ENCODE measurements at places on chromosomes 5 and 9.

GRCh38 chr5:89596821-89597220 is 713.8 kb upstream of the MEF2C start:
- DNase-seq = no peak

GRCh38 chr9:99368341-99369326 is 146.6 kb downstream of the SEC61B start:
- no peak for DNase-seq

DNA sequence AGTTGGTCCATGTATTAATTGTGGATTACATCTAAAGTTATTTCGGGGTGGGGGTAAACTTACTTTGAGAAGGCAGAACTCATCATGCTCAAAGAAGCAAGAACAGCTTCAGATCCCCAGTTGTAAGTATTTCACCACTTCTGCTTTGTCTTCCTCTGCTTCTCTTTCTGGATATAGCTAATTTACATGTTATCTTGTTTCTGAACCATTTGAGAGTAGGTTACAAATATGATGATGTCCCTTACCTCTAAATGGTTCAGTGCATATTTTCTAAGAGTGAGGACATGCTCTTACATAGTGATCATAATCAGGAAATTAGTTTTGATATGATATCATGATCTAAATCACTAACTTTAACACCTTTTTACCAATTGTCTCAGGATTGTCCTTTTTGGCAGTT is 11.9 kb downstream of the TRIO start:
- no peak for DNase-seq

- DNase-seq = no peak
Measured at GRCh38 chr9:5085993-5086392, 99.4 kb downstream of the INSL6 start.

DNA sequence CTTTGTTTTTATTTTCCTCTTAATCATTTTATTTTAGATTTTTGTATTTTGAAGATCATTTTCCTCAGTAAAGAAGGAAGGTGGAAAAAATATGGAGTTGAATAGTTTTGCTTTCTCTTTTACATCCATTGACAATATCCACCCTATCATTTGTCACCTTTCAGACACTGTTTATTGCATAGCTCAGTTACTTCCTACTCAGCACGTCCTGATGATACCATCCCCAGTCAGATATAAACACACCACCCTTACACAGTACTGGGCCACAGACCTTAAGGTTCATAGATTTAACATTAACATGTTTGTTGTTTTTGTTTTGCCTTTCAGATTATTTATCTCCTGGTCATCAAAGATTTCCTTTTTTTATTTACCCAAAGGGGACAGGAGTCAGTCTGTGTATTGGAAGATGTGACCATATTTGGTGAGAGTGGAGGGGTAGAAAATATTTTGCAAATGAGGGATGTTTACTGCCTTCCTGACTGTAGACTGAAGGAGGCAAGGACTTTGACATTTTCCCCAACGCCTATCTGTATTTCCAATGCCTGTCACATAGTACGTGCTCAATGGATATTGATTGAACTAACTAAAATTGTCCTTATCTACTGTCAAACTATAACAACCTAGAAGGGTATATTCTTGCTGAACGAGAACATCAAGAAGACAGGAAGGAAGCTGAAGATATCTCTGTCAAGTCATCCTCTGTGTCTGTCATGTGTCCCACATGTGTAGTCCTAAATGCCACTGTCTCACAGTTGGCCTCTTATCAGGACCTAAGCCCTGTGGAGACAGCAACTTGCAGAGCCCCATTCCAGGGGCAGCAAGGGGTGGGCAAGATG is 15.6 kb downstream of the STX17 start:
- DNase-seq = no peak

DNA sequence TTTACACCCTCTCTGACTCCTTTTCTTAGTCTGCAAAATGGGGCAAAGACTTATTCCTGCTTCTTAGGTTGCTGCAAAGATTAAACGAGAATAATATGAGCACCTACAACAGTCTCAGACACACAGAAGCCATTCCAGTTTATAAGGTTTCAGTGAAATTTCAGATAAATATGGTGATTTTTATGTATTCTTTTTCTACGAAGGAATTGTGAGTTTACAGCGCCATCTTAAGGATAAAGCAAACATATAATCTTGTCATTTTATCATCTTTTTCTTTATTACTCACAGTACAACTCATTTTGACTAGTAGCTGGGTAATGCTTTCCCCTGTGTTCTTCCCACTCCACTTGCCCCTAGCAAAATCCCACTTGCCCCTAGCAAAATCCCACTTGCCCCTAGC is 29.2 kb upstream of the SMC5 start:
- DNase-seq = no peak

DNA sequence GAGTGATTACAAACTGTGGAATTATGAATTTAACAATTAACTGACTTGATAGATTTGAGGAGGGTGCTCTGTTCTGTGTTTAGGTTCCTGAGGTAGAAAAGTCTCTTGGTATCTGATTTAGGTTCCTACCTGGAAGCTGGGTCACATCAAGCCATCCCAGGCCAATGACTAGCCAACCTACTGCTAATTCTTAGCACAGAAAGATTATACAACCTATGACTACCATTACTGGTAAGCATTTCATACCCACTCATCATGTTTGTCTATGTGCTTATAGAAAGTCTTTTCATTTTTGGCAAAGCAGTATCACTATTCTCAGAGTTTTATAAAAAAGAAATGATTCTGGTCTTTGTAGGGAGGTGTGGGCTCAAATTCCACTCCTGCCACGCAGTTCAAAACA is 49.7 kb downstream of the GNAQ start:
- no peak for DNase-seq

DNA sequence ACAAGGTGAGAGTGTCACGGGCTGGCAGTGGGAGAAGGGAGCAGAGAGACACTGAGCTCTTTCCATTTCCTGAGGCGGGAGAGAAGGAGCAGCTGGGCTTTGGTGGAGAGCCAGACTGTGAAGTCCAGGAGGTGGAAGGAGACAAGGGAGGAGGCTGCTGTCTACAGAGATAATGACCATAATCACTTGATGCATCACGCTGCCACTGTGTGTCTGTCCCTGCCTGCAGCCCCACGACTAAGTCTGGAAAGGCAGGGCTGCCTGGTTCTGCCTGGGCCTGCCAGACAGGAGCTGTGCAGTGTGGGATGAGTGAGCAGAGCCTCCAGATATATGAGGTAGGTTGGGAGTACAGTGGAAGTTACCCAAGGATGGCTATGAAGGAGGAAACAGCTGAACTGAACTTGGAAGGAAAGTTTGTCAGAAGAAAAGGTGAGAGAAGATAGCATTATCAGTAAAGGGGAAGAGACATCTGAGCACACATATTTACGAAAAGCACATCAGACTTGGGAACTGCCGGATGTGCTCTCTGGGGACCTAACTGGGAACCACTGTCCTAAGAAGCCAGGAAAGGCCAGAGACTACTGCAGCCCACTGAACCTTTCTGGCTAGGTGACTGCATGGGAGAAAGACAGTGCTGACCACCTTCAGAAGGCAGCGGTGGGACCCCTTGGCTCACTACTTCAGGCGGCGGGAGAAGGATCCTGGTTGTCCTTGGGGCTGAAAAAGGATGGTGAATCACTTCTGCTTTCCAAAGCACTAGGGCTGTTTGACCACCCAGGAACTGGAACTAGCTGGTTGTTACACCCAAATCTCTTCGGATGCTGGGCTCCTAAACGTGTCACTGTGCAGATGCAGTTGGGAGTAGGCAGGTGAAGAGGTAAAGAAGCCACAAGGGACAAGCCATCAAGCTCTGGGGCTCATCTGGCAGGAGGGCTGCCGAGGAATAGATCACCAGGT is 12.8 kb upstream of the DDX41 start:
- no peak for DNase-seq

DNA sequence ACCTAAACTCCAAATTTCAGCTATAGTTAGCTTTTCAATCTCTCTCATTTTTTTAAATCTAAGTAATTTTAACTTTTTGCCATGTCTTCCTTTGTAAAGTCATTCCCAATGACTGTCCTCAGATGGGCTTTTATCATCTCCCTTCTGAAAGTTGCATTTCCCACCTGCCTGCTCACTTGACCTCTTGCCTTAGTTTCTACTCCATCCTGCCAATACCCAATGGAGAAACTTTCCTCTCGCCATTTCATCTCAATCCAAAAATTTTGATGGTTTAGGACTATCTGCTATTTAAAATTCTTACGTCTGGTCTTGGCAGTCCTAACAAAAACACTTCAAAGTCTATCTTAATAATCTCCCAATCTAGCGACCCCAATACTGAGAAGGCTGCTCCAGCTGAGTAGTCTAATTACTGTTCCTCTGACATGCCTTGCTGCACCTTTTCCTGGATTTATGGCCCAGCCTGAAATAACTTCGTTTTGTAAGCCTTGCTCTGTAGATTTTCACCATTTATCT is 231.3 kb downstream of the PRR16 start:
- no peak for DNase-seq

- no peak for DNase-seq
Measured at GRCh38 chr5:52977264-52977897, 11.8 kb upstream of the ITGA2 start.

GRCh38 chr5:90017239-90017638 is 392.3 kb downstream of the CETN3 start:
- no peak for DNase-seq

DNA sequence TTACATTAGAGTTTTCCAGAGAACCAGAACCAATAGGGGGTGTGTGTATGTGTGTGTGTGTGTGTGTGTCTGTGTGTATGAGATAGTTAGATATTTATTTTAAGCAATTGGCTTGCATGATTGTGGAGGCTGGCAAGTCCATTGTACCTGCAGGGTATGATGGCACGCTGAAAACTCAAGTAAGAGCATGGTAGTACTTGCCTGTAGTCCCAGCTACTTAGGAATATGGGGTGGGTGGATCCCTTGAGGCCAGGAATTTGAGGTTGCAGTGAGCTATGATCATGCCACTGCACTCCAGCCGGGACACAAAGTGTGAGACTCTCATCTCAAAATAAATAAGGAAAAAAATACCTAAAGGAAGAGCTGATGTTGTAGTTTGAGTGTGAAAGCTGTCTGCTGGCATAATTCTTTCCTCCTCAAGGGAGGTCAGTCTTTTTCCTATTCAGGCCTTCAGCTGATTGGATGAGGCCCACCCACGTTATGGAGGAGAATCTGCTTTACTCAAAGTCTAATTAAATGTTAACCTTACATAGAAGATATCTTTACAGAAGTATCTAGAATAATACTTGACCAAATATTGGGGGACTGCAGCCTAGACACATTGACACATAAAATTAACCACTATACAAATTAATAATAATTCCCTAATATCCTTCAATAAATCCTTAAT is 107.6 kb downstream of the FGF1 start:
- no peak for DNase-seq

DNA sequence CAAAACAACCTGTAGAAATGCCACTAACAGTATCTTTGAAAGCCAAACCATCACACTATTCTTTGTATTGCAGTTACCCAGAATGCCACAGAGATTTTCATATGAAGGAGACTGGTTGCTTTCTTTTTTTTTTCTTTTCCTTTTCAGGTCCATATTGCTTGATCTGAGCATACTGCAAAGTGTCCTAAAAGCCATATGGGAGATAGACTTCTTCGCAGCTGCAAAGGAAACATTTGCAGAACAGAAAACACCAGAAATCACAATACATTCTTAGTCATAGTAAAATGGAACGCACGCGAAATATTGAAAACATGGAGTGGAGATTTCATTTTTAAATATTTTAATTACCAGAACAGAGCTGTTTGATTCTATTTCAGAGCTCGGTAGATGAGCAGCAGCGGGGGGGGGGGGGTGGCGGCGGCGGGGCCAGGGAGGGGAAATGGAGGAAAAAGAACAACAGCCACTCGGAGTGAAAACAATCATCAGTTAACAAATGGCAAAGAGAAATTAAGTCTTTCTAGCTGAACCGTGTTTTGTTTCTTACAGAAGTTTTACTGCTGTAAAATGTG is 284.1 kb downstream of the NFIB start:
- no peak for DNase-seq

- no peak for DNase-seq
Measured at GRCh38 chr9:34492051-34492450, 30.7 kb downstream of the ENHO start.

GRCh38 chr5:5979377-5979760 is 399.0 kb downstream of the MED10 start:
- no peak for DNase-seq

DNA sequence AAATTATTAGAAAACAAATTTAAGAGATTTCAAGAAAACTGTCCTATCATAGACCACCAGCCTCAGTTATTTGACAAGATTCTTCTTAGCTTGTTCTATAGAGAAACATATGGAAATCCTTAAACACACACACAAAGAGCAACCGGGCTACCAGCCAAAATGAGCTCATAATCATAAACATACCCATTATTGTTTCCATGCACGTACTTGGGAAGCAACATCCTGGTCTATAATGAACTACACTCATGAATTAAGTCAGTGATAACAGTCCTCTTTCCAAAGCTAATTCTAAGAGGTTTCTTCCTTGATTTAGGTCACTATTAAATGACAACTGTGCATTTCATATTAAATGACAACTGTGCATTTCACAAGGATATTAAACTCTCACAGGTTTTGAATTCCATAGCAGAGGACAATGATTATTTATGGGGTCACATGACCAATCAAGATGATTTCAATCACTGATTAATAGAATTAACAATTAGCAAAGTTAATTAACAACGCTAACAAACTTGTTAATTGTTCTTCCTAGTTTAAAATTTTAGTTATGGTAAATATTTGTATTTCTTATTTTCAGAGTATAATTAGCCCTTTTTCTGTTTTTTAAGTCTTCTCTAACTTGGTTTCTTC is 77.0 kb downstream of the OXCT1 start:
- no peak for DNase-seq

GRCh38 chr9:76572151-76572550 is 113.2 kb downstream of the GCNT1 start:
- no peak for DNase-seq

DNA sequence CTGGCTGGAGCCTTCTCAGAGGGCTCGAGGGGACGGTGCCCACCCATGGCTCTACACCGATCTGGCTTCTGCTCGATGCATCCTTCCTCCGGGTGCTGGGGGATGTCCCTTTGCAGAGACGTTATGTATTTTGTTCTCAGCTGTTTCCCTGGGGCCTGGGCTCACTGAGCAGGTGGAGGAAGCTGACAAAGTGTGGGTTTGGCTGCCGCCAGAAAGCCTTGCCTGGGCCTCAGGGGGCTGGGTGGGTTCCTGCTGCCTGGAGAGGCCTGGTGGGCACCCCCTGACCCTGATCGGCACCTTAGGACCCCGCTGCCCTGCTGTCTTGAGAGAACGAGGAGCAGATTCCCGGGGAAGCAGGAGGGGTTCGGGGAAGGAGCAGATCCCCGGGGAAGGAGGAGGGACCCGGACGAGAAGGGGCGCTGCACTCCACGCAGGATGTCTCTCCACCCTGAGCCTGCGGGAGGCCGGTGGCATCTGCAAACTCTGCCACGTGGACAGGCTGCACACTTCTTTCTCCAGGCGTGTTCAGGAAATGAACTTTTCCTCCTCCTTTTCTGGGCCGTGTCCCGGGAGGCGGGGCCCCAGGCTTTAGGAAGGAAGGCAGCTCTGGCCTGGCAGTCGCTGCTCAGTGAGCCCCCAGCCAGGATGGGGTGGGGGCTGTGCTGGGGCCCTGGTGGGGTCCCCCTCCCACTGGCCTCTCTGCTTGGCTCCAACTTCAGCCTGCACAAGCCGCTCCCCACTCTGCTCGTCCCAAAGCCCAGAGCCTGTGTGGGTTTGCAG is 148.9 kb downstream of the RXRA start:
- DNase-seq = no peak

Data from CD4-positive, alpha-beta T cell treated with Interleukin-4 for 1 hour (primary cell).